ENCODE measurements at places on chromosomes 1 and 21. TPM values are rescaled to one million over a fixed set of nuclear protein-coding genes. Genes with fewer than 3 reads are reported as not detected.

Gene ANGPTL3
- not detected for polyA plus RNA-seq

Gene OR2L2
- polyA plus RNA-seq = not detected

Gene FAM163A
- not detected for polyA plus RNA-seq

Gene TEX38
- polyA plus RNA-seq = not detected

Gene PPIH
- polyA plus RNA-seq = 108 TPM

Gene FAM167B
- 0.27 TPM for polyA plus RNA-seq

Gene PHGDH
- polyA plus RNA-seq = 121 TPM

Gene EXO1
- polyA plus RNA-seq = 11.6 TPM

Gene GTF2B
- 25.7 TPM for polyA plus RNA-seq

Gene OPTC
- not detected for polyA plus RNA-seq

Gene FAM229A
- polyA plus RNA-seq = 0.42 TPM

Gene FMN2
- not detected for polyA plus RNA-seq

Gene MKNK1
- polyA plus RNA-seq = 22.5 TPM

Gene KRTAP21-2
- not detected for polyA plus RNA-seq

Gene CD1D
- polyA plus RNA-seq = 3.8 TPM

Gene CD247
- polyA plus RNA-seq = not detected

Gene OR2AK2
- polyA plus RNA-seq = not detected

Gene SPSB1
- polyA plus RNA-seq = 12.5 TPM

Gene BARHL2
- not detected for polyA plus RNA-seq

Gene PIGP
- polyA plus RNA-seq = 30.3 TPM

Gene ALPL
- not detected for polyA plus RNA-seq

Gene SH2D5
- 105 TPM for polyA plus RNA-seq

Gene OR2M3
- not detected for polyA plus RNA-seq

Gene OBSCN
- polyA plus RNA-seq = 3.6 TPM

Gene RNU1-4
- not detected for polyA plus RNA-seq

Gene PROX1
- 0.02 TPM for polyA plus RNA-seq

Gene TMPRSS15
- not detected for polyA plus RNA-seq

Gene MROH9
- polyA plus RNA-seq = not detected

Gene STIL
- 6.7 TPM for polyA plus RNA-seq

Gene OR10Z1
- not detected for polyA plus RNA-seq

Gene TESK2
- 1.5 TPM for polyA plus RNA-seq

Gene EFNA3
- 5.0 TPM for polyA plus RNA-seq

Gene PCP4L1
- polyA plus RNA-seq = not detected

Gene FCAMR
- polyA plus RNA-seq = not detected

Gene PPFIA4
- 0.12 TPM for polyA plus RNA-seq

Gene SLC16A4
- polyA plus RNA-seq = 0.18 TPM

Gene SYT6
- not detected for polyA plus RNA-seq

Gene PRAMEF26
- polyA plus RNA-seq = not detected

Gene PADI3
- 5.2 TPM for polyA plus RNA-seq

Gene GALE
- 112 TPM for polyA plus RNA-seq

Gene ADSS2
- polyA plus RNA-seq = 19.3 TPM

Gene TMEM82
- polyA plus RNA-seq = not detected

Gene ASAP3
- polyA plus RNA-seq = 5.1 TPM

Gene SERINC2
- 341 TPM for polyA plus RNA-seq

Gene AIM2
- polyA plus RNA-seq = not detected

Data from foreskin keratinocyte (primary cell).